Renal pelvis (tissue), 12 donors: ENCODE measurements at places on chromosomes 12 and 14.

GRCh38 chr12:81874586-81874985, 115.4 kb upstream of the PPFIA2 start:
- DNase-seq, result no peak

DNA sequence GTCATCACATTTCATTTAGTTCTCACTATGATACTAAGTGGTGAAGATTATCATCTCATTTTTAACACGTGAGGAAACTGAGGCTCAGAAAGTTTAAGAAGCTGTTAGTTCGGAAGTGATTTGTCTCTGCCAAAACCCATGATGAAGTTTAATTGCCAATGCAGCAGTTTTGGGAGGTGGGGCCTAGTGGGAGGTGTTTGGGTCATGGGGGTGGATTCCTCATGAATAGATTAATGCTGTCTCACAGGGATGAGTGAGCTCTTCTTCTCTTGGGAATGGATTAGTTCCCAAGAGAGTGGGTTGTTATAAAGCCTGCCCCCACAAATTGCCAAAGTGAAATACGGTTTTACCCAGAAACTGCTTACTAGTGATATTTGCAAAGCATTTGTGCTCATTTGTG, 91.5 kb upstream of the IGF1 start:
- no peak for DNase-seq

GRCh38 chr12:51390457-51390856, 749 bp downstream of the GALNT6 start:
- DNase-seq, result no peak

GRCh38 chr12:67442347-67442841, 173.2 kb downstream of the CAND1 start:
- no peak for DNase-seq

DNA sequence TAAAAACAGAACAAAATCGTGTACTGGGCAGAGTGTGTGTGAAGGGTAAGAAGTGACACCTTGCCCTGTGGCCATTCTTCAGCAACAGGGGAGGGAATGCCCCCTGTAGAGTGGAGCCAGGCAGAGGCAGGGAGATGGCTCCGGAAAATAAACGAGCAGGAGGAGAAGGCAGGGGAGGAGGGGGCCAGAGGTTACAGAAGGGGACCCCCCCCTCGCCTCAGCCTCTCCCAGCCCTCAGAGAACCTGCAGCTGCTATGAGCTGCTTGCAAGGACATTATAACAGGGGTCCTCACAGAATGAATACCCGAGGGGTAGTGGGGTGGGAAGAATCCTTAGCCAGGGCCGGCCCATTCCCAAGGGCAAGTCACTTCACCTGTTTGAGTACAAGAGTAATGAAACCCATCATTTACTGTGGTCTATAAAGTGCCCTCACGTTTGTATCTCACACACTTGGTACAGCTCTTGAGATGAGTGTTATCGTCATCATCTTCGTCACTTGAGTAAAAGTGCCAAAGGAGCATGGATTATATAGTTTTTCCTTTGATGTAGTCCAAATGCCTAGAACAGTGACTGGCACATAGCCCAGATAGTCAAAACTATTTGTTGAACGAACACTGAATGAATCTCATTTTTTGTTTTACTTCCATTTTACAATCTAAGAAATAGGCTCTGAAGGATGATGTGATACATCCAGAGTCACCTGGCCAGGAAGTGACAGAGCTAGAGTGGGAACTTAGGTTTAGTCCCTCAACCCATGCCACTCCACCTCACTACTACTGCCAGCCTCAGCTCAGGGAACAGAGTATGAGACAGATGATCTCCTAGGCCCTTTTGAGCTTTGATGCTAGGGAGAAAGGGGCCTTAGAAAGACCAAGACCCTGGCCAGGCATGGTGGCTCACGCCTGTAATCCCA, 14.5 kb downstream of the SCNN1A start:
- no peak for DNase-seq

GRCh38 chr12:26135010-26135420, 10.2 kb upstream of the BHLHE41 start:
- DNase-seq, result no peak

DNA sequence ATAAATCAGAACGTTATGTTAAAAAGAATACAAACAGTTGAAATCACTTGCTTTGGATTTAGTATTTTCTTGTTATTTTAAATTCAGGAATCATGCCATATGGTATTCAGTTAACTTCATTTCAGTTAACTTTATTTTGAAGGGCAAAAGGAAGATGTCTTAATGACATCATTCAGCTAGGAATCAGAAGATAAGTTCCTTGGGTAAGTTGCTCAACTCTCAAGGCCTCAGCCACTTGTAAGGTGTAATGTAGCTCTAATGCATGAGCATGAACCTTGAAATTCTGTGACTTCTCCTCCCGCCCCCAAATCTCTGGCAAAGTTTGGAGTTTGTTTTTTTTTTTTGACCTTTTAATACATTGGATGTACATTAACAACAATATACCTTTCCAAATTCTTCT, 42.6 kb downstream of the FRS2 start:
- no peak for DNase-seq

GRCh38 chr12:133203344-133204263, 22.3 kb downstream of the ZNF268 start:
- DNase-seq, result no peak
